Thymus (tissue), 14 donors: ENCODE measurements at places on chromosomes 13 and 19.

DNA sequence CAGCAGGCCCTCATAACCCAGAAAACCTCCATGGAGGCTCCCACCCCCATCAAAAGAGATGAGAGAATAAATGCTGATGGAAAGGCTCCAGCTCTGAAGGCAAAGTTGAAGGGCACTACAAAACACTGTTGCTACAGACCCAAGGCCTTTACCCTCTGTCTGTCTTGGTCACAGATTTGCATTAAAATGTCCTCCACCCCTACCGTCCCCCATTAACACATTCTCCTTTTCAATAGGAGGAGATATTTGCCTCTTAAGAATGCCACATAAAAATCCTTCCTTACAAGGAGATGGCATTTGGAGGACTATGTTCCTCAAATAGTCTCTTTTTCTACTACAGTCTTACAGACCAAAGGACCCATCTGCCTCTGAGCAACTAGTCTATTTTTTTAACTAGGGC, 361.5 kb downstream of the ENOX1 start:
- no peak for DNase-seq

DNA sequence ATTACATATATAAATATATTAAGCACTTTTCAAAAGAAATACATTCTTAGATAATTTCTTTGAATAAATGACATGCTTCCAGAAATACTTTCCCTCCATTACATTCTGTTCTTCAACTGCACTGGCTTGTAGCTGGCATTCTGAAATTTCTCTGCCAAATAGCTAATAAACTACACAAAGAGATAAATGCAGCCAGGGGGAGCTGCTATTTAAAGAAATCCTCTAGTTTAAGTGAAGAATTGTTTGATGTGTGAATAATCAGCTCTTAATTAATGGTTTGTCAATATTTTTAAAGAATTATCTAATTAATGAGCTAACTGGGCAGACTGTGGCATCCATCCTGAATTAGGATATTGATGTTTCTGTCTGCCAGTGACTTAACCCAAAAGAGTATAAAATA, 30.7 kb downstream of the SLC7A1 start:
- no peak for DNase-seq

DNA sequence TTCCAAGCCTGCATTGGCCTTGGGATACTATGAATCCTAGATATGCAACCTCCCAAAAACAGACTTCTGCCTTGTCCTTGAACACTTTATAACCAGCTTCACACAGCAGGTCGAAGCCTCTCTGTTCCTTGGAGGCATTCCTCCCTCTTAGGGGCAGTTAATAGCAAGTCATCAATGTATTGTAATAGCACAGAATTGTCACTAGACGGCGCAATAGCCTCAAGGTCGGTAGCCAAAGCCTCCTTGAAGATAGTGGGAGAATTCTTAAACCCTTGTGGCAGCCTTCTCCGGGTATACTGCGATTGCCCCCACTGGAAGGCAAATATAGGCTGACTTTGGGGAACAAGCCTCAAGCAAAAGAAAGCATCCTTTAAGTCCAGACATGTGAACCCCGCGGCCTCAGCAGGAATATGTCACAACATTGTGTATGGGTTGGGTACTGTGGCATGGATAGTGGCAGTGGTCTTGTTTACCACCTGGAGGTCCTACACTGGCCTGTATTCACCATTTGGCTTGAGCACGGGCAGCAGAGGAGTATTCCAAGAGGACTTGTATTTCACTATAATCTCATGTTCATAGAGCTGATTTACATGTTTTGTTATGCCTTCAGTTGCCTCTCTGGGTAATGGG, 61.1 kb downstream of the ZNF431 start:
- DNase-seq, result peak; percentile 48

DNA sequence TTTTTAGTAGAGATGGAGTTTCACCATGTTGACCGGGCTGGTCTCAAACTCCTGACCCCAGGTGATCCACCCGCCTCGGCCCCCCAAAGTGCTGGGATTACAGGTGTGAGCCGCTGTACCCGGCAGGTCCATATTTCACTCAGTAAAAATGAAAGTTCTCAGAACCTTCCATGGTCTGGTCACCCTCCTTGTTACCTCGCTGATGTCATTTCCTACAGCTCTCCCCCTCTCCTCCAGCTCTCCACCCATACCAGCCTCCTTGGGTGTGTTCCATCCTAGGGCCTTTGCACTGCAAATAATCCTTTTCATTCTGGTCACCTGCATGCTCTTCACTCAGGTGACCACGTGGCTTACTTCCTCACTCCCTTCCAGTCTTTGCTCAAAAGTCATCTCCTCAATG, 78.2 kb upstream of the TNFSF11 start:
- no peak for DNase-seq

DNA sequence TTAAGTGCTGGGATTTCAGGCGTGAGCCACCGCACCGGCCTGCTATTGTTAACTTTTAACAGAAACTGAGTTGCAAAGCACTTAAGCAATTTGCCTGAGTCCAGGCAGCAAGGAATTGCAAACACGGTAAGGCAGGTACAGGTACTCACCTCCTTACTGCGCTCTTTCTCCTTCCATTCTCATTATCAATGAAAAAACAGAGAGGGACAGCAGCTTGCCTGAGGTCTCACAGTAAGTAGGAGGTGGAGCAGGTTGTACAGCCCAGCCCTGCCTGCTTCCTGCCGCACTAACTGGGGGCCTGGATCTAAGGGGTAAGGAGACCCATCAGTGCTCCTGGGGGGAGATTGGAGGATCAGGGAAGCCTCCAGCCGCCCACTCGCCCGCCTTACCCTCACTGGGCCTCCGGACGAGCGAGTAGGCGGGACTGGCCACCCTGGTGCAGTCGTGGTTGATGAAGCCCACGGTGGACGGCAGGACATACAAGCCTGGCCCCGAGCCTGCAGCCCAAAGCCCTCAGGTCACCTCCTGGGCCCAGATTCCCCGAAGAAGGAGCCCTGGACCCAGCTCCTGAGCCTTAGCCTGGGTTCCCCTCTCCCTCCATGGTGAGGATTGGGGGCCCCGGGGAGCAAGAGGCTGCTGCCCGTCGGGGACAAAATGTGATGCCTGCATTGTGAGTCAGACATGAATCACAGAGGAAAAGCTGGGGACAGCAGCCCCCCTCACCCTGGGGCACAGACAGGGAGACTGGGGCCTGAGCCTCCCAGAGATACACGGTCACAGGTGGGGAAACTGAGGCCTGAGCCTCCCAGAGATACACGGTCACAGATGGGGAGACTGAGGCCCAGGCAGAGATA, 11.4 kb upstream of the SHC2 start:
- DNase-seq, result no peak

DNA sequence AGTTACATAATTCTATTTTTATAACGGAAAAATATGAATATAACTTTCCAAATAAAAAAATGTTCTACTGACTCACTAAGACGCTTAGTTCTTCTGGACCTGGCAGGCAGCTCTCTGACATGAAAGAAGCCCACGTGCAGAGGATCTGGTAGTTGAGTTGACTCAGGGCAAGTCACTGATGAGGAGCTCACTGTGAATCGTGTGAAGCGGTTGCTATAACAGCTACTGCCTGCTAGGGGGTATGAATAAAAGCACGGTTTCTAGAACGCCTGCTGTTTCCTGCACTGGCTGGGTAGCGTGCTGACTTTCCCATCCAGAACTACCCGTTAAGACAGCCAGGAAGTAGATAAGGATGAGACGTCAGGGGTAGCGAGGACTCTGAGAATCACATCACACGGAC, 54.7 kb upstream of the WASF3 start:
- DNase-seq, result no peak

- DNase-seq, result no peak
Measured at GRCh38 chr13:45320876-45321629, 19.9 kb downstream of the TPT1 start.

DNA sequence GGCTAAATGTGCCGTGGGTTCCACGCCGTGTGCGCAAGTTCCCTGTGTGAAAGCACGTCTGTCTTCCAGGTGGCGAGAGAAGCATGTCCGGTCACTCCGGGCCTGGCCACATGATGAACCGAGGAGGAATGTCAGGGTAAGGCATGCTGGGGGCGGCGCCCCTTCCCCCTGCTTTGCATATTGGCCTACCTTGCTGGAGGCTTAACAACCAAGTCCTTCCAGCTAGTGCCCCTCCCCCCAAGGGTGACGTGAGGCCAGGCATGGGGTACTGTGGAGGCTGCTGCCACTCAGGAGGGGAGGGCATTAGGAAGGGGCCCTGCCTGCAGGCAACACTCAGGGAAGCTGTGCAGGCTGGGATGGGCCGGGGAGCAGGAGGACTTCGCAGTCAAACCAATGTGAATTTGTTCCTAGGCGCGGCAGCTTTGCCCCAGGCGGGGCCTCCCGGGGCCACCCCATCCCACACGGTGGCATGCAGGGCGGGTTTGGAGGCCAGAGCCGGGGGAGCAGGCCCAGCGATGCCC, 12.5 kb downstream of the MICOS13 start:
- no peak for DNase-seq

- no peak for DNase-seq
Measured at GRCh38 chr13:107999751-108000150, 215.6 kb downstream of the LIG4 start.

DNA sequence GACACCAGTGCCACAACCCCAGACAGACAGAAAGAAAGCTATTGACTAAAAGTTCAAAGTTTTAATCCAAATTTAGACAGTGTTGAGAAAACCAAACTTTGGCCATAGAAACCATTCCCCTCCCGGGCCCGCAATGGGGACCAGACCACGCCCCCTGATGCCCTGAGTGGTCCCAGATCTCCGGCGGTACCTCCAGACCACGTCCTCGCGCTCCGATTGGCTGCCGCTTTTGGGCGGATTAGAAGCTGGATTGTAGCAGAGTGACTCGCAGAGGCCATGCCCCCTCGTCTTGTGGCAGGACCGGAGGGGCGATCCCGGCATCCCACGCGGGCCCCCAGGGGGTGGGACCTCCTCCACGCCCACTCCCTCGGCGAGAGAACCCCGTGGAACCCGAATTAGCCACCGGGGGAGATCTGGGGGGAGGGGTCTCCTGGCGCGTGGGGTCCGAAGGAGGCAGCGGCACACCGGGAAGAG, 797 bp upstream of the HSD17B14 start:
- DNase-seq, result peak; percentile 38

GRCh38 chr13:19601749-19602725, 31.4 kb upstream of the MPHOSPH8 start:
- peak; percentile 35 for DNase-seq

GRCh38 chr13:104984296-104984818, 1551.1 kb downstream of the EFNB2 start:
- peak; percentile 24 for DNase-seq

DNA sequence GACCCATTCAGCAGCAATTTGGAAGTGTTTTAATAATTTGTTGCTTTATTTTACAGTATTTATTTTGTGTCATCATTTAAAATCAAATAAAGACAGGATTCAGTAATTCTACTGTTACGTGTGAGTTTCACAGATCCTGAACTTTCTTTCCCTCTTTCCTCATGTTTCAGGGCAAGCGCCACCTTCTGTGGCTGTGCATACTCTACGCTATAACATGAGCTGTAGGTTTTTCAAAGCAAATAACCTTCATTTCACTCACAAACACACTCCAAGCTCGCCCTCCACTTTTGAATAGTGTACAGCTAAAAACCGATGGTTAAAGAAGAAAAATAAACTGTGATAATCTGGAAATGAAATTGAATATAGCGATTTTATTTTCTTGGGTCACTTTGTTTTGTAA, 753.3 kb downstream of the OLFM4 start:
- DNase-seq, result no peak

- no peak for DNase-seq
Measured at GRCh38 chr13:80145171-80145690, 195.7 kb downstream of the SPRY2 start.
